Stimulated activated CD4-positive, alpha-beta T cell treated with anti-CD3 and anti-CD28 coated beads, TNF-alpha, amount 100 ng/mL, for 24 hours (primary cell): ENCODE measurements at places on chromosomes 11 and 22.

DNA sequence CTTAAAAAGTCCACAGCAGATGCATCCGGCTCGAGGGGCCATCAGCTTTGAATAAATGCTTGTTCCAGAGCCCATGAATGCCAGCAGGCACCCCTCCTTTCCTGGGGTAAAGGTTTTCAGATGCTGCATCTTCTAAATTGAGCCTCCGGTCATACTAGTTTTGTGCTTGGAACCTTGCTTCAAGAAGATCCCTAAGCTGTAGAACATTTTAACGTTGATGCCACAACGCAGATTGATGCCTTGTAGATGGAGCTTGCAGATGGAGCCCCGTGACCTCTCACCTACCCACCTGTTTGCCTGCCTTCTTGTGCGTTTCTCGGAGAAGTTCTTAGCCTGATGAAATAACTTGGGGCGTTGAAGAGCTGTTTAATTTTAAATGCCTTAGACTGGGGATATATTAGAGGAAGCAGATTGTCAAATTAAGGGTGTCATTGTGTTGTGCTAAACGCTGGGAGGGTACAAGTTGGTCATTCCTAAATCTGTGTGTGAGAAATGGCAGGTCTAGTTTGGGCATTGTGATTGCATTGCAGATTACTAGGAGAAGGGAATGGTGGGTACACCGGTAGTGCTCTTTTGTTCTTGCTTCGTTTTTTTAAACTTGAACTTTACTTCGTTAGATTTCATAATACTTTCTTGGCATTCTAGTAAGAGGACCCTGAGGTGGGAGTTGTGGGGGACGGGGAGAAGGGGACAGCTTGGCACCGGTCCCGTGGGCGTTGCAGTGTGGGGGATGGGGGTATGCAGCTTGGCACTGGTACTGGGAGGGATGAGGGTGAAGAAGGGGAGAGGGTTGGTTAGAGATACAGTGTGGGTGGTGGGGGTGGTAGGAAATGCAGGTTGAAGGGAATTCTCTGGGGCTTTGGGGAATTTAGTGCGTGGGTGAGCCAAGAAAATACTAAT lies 1.9 kb downstream of the NEAT1 start:
- DNase-seq, result no peak

DNA sequence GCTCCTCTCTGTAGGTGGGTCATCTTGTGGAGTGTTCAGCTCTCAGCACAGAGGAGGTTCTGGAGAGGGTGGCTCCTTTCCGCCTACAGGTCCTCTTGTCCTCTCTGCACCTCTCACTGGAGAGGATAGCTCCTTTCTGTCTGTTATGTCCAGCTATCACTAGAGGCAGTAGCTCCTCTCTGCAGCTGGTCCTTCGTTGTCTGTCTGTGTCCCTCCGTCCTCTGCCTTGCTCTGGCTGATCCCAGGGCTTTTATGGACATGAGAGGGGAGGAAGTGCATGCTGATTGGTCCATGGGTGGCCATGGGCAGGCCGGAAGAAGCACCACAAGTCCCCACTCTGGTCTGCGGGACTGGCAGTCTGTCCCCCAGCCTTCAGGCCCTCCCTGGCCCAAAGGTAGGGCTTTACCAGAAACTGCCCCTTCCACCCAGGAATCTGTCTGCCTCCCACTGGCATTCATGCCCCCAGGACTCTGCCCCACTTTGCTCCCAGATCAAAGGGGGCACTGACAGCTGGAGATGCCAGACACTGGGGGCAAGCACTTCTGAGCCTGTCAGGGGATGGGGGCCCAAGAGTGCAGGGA lies 38.6 kb upstream of the CALCB start:
- DNase-seq, result no peak

DNA sequence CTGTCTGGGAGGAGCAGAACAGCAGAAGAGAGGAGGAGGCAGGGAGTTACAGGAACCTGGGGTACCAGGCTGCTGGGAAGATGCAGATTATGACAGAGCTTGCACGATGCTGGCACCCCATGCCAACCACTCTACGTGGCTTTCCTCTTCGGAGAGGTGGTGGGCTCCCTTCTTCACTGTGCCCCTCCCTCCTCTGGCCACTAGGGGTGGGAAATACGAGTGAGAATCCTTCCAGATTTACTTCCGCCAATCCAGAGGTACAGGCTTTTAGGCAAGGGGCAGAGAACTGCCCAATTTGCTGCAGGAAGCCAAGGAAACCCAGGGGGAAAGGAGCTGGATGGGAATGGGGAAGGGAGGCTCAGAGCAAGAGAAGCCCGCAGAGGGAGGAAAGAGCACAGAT lies 12.3 kb downstream of the HYOU1 start:
- no peak for DNase-seq

- DNase-seq, result no peak
These were observed 5.9 kb upstream of the SOX10 start for GRCh38 chr22:37990301-37990700.

DNA sequence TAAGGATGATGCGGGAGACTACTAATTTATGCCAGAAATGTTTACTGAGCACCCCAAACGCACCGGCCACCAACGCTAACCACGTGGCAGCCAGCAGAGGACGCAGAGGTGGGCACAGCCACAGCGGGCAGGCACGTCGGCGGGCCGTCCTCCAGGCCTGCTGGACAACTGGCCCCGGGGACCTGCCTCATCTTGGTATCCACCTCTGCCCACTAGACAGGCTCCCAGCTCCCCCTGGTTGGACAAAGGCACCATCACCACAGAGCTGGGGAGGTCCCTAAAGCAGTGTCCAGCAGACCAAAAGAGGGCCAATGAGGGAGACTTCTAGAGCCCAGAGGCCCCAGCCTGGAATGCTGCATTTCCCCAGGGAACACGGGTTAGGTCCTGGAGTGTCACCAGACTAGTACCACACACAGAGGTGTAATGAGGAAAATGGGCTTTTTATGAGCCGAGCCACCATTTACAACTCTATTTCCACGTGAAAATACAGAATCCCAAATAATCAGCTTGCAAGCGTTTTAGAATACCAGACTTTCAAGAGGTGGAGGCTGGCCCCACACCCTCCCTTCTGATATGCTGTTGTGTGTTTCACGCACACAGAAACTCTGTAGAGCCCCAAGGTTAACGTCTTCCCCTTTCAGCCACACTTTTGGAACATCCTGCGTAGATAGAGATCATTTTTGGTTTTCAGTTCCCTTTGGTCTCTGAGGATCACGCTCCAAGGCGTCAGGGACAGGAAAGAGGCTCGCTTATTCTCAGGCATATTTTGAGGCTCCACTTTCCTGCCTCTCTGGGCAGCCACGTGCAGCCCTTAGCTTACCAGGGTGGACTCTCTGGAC lies 23.7 kb upstream of the BID start:
- no peak for DNase-seq

GRCh38 chr11:62842171-62842741 lies 2.9 kb upstream of the WDR74 start:
- DNase-seq, result no peak

- DNase-seq, result no peak
These were observed 17.9 kb downstream of the APOL5 start for GRCh38 chr22:35735542-35735941.

DNA sequence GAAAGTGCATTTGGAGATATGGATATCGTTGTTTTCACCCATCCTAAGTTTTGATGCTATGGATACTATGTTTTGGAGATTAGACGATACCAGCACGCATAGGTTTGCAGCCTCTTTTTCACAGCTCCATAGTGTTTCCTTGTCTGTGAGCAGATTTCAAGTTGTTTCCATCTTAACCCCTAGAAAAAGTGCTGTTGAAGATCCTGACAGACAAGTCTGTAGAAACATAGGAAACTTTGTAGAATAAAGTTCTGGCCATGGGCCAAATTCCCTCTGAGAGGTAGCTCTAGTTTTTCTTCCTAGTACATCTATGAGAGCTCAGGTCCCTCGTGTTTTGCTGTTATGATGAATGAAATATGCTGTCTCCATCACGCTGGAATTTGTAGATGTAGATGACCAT lies 32.4 kb downstream of the ST3GAL4 start:
- DNase-seq, result no peak

GRCh38 chr11:103594283-103594682 lies 442.2 kb upstream of the DDI1 start:
- DNase-seq, result no peak

GRCh38 chr11:454043-454442 lies 4.0 kb downstream of the PTDSS2 start:
- DNase-seq, result no peak

GRCh38 chr22:37197451-37198257 lies 9.6 kb upstream of the C1QTNF6 start:
- DNase-seq, result no peak

GRCh38 chr11:117205211-117205818 lies 6.1 kb downstream of the TAGLN start:
- DNase-seq, result no peak

GRCh38 chr11:64776875-64777274 lies 1.5 kb downstream of the SF1 start:
- no peak for DNase-seq

GRCh38 chr22:42720263-42721044 lies at the start of gene A4GALT:
A4GALT (minus strand) TSS chr22:42720870; CDS start chr22:42693951, 26,919 bp downstream.
- no peak for DNase-seq

DNA sequence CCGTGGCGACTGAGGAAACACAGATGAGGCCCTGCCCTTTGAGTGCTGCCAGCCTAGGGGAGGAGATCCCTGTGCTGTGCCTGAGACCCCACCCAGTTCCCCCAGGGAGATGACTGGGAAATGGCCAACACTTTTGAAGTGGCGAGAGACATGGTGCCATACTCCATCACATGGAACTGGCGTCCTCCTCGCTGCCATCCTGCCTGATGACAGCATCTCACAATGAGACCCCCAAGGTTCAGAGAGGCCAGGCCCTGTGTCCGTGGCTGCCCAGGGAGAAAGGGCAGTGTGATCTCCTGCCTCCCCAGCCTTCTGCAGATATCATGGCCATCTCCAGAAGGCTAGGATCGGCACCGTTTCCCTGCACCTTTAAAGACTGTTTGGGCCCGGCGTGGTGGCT lies 31.1 kb downstream of the FAM83F start:
- no peak for DNase-seq

- DNase-seq, result no peak
These were observed 25.6 kb downstream of the TMPRSS6 start for GRCh38 chr22:37083914-37084313.

DNA sequence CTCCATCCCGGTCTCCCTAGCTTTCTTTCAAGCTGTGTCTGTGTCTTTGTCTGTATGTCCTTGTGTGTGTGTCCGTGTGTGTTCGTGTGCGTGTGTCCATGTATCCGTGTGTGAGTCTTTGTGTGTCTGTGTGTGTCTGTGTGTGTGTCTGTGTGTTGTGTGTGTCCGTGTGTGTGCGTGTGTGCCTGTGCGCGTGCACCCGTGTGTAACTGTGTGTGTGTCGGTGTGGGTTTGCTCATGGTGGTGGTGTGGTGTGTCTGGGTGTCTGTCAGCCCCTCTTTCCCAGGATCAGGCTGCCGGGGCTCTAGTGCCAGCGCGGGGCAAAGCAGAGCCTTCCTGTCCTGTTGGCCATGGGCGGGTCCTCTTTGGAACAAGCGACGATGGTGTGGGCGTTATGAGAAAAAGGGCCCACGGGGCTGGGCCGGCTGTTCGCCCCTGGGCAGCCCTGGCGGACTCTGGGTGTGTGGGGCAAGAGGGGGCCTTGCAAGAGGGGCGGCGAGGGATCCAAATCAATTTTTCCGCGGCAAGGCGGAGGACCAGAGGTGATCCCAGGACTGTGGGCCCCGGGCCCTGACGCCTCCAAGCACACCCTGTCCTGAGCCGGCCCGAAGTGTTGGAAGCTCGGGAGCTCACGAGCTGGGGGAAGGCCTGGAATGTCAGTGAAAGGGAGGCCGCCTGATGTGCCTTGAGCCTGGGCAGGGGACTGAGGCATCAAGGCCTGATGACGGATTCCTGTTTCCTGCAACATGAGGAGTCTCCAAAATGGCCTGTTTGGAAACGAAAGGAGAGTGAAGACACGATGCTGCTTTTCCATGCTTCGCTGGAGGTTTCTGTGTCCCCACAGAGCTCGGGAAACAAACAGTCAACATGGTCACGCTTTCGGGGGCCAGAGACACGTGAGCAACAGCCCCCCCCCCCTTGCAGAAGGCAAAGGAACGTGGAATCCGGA lies 3929.2 kb upstream of the OR11H1 start:
- no peak for DNase-seq

- no peak for DNase-seq
These were observed 177.1 kb downstream of the LRRC4C start for GRCh38 chr11:41282395-41282794.

DNA sequence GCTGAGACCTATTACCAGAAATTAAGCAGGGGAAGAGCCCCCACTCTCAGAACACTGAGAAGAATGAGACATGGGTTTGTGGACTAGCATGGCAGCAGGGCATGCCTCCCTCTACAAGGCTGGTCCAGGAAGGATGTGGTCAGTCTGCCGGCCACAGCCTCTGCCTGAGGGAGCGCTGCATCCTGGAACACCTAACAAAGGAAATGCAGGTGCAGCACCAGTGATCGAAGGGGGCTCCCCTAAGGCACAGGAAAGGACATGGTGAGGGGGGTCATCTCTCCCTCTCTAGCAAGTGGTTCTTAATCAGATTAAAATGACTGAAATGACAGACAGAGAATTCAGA lies 40.6 kb upstream of the ARL14EP start:
- no peak for DNase-seq

DNA sequence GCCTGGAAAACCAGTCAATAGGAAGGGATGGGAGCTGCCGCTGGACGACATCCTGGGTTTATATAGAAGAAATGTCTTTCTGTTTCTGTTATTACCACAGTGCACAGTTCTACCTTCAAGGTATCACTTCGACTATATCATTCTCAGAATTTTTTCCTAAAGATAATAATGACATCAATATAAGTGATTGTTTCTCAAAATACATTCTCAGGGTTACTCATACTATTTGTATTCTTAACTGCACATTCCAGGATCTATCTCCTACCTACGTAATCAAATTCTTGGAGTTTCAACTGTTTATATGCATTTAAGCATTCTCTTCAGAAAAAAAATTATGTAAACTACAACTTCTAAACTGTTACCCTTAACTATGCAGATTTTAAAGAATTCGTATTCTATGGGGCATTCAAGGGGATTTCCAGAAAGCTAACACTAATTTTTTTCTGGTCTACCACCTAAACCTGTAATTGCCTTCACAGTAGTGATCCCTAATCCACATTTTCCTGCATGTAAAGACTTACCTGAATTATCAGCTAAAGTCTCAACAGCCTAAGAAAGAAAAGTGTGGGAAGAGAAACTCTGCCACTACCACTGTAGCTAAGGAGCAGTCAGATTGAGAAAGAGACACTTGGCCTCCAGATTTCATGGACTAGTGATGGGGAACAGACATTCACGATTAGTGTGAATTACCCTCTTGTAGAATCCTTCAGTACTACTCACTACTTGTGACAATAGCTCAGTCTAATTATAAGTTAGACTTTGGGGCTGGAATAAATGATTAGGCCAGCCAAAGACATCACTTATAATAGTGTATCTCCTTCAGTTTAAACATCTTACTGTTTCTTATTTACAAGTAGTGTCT lies at the start of gene OR51B5:
OR51B5 (minus strand) TSS at position 51 of the 862 bp plus-strand sequence; CDS start at position 51, 0 bp downstream.
- no peak for DNase-seq

DNA sequence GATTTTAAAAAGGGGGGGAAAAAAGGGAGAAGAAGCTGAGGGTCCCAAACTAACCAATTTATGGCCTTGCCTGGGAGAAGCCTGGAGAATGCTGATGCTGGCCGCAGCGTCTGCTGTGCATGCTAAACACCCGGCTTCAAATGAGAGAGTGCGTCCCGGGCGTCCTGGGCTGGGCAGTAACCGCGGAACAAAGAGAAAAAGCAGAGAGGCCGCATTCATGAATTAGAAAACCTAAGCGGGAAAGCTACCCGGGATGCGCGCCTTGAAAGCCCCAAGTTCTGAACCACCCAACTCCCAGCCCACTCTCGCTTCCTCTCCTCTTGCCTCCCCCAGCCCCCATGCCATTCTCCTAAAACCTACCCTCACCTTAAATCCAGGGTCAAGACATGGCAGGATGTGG lies 6.5 kb downstream of the MN1 start:
- no peak for DNase-seq
